D721Med (cell line): ENCODE measurements at places on chromosomes 13 and 19.

DNA sequence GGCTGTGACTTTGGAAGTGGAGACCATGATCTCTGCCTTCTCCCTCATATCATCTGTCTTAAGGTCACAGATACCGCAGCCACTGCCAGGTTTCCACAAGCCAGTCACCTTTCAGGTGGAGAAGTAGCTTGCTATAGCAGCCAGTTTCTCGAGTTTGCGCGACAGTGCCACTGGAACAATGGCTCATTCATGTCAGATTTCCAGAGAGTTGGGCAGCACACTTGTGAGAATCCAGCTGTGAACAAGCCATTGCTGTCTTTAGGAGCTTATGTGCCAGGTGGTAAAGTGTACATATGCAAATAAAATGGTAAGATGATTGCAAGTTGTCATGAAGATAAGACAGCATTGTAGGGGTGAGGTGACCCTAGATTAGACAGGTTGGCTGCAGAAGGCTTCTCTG, 22.3 kb downstream of the GARRE1 start:
- no peak for DNase-seq

DNA sequence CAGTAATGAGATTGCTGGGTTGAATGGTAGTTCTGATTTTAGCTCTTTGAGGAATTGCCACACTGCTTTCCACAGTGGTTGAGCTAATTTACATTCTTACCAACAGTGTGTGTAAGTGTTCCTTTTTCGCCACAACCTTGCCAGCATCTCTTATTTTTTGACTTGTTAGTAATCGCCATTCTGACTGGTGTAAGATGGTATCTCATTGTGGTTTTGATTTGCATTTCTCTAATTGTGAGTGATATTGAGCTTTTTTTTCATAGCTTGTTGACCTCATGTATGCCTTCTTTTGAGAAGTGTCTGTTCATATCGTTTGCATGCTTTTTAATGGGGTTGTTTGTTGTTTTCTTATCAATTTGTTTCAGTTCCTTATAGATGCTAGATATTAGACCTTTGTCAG, 245.0 kb downstream of the MTUS2 start:
- DNase-seq = no peak

- no peak for DNase-seq
Observed at GRCh38 chr19:18611327-18612050, 1.2 kb upstream of the TMEM59L start.

DNA sequence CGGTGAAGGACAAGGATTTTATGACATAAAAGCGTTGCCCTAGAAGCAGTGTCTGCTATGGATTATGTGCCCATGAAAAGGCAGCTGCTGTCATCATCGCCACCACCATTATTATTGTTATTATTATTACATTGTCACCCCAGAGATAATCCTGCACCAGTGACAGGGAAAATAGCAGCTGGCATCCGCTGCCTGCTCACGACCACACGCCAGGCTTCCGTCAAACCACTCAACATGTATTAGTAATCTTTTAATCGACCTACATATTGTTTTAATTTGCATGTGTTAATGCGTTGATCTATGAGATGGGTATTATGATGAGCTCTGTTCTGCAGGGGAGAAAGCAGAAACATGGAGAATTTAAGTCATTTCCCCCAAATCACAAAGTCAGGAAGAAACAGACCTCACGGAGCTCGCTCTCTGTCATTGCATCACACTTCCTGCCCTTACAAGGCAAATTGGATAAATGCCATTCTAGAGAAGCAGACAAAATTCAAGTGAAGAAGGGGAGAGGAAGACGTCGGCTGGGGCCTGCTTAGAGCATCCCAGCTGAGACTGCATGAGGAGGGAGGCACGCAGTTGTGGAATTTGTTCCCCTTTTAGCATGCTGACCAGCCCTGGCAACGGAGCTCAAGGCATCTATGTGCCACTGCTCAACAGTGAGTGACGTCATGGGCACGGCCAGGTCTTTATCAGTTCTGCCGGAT, at the start of gene FFAR3:
FFAR3 (plus strand) TSS at position 594 of the 707 bp plus-strand sequence. CDS start 431 bp downstream, outside the sequence.
- no peak for DNase-seq

DNA sequence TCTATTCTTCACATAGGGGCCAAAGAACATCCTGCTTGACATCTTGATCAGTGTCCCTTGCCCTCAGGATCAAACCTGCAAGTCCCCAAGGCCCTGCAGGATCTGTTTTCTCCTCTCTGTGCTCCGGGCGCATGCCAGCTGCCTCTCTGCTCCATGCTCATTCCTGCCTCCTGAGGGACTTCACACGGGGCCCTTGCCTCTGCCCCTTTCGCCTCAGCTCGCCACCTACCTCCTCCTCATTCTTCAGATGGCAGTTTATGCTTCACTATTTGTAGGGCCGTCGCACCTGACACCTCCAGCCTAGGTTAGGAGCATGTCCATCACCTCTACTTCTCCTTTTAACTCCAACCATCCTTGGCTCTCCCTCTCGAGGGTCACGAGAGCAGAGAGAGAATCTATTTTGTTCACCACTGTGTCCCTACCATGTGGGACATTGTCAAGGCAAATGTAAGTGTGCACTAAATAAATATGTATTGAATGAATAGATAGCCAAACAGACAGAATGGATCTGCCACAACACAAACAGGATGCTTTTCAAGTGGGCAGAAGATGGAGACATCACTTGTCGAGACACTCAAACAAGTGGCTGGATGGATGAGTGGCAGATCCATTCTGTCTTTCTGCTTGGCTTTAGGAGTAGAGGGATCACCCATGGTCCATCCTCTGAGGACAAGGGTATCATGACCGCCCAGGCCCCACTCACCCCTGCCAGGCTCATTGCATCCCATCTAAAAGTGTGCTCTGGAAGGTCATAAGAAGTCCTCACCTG, 29.6 kb downstream of the ACTN4 start:
- no peak for DNase-seq
